Cortex of kidney (tissue), 1 donor: ENCODE measurements at places on chromosomes 2 and 18.

GRCh38 chr18:6315517-6316331 lies 99.0 kb downstream of the L3MBTL4 start:
- no peak for DNase-seq

- no peak for DNase-seq
Measured at GRCh38 chr2:35852-36251, 10.5 kb downstream of the FAM110C start.

DNA sequence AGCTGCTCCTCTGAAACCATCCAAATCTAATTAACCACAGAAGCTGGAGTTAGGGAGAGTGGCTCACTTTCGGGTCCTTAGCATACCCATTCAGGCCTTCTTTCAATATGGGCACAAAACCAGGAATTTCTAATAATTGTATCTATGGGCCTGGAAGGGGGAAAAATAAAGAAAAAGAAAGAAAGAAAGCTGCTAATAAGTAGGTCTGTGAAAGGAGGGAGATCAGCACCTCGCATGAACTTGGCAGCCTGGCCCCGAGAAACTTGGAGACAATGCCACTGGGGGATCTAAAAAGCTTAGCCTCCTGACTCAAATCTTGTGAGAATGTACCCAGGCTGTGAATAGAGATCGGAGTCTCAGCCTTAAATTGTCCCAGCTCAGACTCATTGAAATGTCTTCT lies 252.1 kb upstream of the SLC14A2 start:
- no peak for DNase-seq

- DNase-seq, result no peak
Measured at GRCh38 chr2:75428646-75429443, 131.9 kb downstream of the EVA1A start.

DNA sequence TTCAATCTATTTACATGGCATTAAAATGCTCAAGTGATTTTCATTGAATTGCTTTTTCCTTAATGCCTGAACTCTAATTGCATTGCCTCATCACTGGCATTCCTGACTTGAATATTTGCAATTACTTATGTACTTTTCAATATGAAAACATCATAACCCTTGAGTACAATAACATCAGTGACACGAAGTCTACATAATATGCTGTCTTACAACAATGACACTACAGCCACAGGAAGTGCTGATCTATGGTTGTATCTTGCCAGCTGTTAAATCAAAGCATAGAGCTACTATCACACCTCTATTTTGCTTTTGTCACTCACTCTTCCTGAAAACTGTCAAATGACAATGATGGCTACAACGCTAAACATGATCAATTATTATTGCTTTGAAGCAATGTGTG lies 156.9 kb downstream of the CCDC102B start:
- no peak for DNase-seq

DNA sequence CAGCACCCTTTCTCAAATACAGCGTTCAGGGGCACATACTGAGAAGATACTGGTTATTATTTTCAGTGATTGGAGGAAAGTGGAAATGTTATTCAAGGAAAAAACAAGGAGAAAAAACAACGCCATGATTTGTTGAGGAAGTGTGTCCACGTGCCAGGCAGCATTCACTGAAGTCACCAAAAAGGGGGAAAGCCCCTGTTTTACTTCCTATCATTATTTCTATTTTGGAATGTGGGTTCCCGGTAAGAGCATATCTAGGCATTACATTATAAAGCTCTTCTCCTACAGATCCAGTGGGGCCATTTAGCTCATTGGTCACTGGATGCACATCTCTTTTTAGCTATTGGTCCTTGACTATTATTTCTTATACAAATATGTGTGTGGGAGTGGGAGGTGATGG lies 518.7 kb downstream of the TXNL1 start:
- DNase-seq, result no peak

DNA sequence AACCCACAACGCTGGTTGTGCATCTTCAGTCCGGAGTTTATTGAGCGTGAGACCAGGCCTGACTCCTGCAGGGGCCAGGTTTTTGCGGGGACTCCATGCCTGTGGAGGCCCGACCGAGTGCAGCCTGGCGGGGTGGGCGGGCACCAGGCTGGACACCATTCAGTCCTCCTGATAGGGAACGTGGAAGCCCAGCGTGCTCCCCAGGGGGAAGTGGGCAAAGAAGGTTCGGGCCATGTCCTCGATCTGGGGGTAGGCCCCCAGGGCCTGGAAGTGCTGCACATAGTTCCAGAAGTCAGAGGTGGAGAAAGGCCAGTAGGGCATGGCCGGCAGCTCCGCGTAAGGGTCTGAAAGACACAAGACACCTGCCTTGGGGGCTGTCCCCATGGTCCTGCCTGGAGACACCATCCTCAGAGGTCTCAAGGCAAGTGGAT lies 1.4 kb downstream of the OTOS start:
- DNase-seq, result no peak

GRCh38 chr18:41630232-41630886 lies 324.7 kb upstream of the PIK3C3 start:
- DNase-seq, result no peak

DNA sequence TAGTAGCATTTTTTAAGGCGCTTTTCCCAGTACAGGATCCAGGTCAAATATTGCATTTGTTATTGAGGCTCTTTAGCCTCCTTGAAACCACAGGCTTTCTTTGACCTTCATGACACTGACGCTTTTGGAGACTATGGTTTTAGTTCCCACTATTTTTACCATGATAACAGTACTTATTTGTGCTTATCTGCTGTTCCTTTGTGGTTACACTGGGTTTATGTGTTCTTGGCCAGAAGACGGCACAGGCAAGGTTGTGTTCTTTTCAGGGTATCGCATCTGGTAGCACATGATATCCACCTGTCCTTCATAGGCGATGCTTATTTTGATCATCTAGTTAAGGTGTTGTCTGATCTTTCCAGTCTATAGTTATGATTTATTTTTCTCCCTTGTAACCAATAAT lies 16.8 kb upstream of the MBOAT2 start:
- no peak for DNase-seq

DNA sequence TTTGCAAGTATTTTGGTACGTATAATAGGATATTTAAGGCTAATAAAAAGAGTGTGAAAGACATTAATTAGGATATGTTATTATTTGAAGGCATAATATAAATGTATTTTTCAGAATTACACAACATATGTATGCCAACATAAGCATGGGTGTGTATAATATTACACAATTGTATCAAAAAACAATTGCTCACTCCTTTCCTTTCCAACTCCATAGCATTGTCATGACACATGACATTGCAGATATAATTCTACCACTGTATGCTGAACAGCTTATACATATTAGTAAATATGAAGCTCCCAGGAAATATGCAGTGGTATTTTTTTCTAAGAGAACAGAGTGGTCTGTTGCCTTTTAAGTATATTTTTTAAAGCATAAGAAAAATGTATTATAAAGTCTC lies 593.1 kb downstream of the TMX3 start:
- no peak for DNase-seq

- no peak for DNase-seq
Measured at GRCh38 chr2:69251943-69252342, 135.1 kb downstream of the GFPT1 start.

GRCh38 chr2:12884713-12885282 lies 168.1 kb downstream of the TRIB2 start:
- DNase-seq, result no peak

DNA sequence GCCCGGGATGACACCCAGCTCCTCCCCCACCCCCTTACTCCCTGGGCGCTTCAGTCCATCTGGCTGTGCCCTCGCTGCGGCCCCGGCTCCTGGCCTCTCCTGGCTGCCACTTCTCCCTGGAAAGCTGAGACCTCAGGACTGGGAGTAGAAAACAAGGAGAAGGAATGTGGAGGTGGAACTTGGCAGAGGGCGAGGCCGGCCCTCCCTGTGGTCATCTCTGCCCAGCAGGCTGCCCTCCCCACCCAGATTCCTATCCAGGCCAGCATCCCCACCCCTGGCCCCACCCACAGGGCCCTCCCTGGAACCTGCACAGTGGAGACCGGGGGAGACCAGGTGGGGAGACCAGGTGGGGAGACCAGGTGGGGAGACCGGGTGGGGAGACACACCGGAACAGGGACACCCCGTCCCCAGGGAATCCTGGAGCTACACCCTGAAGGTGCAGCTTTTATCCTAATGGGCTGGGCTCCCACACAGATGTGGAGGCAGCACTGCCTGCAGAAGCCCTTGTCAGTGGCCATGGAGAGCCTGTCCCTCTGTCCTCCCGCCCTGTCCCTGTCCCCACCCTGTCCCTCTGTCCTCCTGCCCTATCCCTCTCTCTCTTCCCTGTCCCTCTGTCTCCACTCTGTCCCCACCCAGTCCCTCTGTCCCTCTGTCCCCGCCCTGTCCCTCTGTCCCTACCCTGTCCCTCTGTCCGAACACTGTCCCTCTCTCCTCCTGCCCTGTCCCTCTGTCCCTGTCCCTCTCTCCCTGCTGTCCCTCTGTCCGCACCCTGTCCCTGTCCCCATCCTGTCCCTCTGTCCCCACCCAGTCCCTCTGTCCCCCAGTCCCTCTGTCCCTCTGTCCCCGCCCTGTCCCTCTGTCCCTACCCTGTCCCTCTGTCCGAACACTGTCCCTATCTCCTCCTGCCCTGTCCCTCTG lies 157.1 kb downstream of the PXDN start:
- no peak for DNase-seq

DNA sequence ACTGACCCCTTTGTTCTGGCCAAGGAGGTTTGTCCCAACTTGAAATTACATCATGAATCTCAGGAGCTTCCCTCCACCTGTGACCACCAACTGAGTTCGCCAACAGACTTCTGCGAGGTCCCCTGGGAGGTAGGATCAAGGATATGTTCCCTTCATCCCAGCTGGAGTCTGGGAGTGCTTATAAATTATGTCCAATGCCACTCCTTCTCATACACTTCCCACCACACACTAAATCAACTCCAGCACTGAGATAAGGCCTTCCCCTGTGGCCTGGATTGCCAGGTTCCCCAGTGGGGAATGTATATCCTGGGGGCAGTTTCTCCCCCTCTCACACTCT lies 99.2 kb downstream of the RND3 start:
- DNase-seq, result no peak

GRCh38 chr2:186486651-186487647 lies 889 bp downstream of the ZC3H15 start:
- DNase-seq, result no peak

DNA sequence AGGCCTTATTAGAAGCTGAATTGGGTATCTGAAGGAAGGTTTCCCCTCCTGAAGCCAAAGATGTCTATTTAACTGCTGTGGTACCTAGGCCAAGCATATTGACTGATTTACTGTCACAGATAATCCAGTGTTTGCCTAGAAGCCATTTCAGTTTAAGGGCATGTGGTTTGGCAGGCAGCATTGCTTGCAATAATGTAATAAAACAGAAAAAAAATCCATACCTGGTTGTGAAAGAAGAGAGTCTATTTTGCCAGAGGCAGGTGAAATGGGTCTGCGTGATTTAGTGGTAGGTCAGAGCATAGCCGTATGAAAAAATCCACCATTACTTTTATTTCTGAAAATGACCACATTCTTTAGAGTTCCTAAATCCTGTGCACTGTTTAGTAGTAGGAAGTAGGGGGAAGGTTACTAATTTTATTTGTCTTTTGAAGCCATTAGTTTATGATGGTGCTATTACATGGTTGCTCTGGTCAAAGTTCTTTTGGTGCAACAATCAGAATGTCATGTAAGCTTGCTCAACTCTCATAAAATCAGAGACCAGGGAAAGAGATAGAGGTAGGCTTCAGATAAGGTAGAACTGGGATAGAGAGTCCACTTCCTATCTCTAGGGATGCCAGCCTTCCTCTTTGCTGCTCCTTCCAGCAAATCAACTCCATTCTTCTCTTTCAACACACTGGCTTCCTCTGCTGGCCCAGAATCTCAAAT lies 343.4 kb downstream of the GPD2 start:
- no peak for DNase-seq

DNA sequence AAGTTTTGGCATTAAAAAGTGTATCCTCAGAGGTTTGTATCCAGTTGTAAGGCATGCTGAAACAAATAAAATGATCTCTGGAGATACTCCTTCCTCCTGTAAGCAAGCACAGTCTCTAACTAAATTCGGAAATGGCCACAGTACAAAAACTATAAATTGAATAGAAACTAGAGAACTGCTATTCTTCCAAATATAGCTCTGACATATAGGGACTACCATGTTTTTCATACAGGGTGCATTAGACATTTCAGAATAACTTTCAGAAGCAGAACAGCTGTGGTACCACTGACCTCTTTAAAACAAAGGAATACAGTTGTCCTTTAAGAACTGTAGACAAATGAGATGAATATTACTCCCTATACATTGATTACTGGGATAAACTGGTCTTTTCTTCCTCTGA lies 568.5 kb downstream of the ARHGAP15 start:
- DNase-seq, result no peak

DNA sequence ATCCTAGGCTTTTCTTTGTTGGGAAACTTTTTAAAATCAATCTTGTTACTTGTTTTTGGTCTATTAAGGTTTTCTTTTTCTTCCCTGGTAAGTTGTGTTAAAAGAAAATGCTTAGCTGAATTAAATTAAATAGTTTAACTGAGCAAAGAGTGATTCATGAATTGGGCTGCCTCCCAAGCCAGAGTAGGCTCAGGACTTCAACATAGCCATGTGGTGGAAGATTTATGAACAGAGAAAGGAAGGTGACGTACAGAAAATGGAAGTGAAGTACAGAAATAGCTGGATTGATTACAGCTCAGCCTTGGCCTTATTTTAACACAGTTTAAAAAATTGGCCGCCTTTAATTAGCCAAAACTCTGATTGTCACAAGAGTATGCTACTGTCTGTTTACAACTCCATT lies 27.9 kb upstream of the GALNT5 start:
- DNase-seq, result no peak

DNA sequence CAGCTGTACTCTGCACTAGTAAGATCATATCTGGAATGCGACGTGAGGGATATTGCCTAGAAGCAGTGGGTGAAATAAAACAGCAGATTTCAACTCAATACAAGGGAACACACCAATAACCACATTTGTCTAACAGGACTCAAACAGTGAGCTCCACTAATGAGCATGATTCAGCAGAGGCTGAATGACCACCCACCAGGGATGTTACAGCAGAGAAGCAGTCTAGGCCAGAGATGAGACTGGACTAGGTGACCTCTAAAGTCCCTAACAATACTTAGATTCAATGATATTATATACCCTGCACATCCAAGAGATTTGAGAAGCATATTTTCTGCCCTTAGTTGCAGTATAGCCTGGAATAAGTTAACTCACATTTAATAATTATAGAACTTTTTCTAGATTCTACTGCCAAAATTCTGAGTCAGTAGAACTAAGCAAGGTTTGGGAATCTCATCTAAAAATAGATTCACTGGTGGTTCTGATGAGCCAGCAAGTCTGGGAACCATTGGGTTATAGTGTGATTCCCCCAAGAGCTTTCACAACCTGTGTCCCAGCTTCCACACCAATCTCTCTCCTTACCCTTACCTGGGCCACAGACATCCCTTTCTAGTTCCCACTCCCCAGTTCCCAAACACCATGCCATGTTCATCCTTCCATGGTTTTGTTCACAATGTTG lies 6.3 kb downstream of the THOC1 start:
- no peak for DNase-seq

DNA sequence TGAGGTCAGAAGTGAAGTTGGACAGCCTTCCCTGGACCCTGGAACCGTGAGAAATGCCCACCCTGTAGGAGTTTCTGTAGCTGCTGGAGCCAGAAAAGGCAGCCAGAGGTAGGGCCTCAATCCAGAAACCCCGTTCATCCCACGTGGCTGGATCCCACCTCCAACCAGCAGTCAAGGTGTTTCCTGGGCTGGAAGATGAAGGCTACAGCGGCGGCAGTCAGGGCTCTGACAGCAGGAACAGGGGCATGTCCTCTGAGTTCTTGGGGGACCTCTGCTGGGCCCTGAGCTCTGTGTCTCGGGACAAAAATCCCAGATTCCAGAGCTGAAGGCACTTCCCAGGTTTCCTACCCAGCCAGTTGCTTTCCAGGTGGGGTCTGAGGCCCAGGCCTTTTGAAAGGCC lies 218.2 kb downstream of the KLHL29 start:
- no peak for DNase-seq

- no peak for DNase-seq
Measured at GRCh38 chr2:172887280-172887679, 151.6 kb downstream of the RAPGEF4 start.
